NCI-H774 (cell line): ENCODE measurements at places on chromosomes 2 and 18.

GRCh38 chr2:2024751-2025481, 280.6 kb upstream of the PXDN start:
- DNase-seq = no peak

DNA sequence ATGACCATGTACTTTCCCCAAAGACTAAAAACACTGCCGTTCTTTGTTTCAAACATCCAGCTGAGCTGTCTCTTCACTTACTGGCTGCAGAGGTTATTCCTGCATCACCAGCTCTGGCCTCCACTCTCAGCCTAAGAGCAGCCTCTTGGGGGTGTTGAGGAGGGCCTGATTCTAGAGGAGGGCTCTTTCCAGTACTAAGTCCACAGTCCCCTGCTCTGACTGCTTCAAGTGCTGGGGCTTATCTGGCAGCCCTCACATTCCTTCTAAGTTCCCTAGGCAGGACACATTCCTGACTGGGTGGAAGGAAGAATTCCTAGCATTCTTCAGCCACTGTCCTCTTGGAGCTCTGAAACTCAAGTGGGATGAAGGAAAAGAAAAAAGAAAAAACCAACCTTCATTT, 32.9 kb upstream of the EHBP1 start:
- DNase-seq = no peak

DNA sequence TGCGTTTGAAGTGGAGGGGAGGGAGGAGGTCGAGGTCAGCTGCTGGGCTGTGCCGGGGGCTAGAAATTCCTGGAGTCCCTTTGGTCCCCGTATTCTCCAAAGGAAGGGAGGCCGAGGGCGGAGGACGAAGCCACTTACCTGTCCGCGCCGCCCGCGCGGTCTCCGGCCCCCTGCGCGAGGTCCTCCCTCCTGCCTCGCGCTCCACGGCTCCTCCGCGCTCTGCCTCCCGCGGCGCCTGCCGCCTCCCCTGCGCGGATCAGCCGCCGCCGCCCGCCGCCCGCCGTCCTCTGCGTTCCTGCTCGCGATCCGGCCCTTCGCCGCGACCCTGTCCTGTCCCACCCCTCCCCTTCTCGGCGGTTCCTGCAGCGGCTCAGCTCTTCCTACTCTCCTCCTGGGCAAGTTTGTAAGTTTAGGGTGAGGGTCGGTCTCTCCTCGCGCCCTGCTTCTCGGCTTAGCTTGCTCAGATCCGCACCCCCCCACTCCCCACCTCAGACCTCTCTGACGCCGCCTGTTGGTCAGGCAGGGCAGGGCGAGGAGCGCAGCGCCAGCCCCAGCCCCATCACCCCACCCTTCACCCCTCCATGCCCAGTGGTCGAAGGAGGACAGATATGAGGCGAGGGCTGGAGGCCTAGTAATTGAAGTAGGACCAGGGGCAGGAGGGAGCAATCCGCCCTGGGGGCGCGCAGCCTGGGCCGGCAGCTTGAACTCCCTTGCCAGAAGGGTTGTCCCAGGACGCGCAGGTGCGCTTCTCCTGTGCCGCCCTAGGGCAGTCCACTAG, 9.7 kb upstream of the SKOR2 start:
- no peak for DNase-seq

DNA sequence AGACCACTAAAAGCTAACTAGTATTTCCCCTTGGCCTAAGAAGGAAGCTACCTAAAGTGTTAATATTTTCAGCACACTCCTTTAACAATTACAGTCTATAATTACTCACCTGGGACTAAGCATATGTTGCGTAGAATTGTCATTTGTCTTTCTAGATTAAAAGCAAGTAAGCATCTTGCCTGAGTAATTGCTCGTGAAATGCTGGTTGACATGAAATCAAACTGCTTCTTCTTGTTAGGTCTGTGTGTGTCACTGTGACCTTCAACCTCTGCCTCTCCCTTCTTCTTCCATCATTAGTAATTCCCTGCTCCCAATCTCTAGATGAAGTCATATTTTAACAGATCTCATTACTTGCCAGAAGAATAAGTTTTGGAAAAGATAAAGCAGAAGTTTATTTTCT, 212.2 kb downstream of the XIRP2 start:
- DNase-seq = no peak

DNA sequence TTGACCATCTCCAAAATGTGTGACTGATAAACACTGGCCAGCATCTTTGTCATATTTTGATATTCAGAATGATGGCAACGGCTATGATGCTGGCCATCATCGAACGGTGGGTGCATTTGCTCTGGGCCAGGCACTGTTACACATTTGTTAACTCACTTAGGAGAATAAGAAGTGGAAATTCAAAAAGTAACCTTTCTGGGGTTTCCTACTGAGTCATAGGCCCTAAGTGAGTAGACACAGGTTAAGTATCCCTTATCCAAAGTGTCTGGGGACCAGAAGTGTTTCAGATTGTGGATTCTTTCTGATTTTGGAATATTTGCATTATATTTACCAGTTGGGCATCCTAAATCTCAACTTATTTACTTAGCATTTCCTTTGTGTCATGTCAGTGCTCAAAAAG, 64.7 kb upstream of the TMEM87B start:
- DNase-seq = no peak

DNA sequence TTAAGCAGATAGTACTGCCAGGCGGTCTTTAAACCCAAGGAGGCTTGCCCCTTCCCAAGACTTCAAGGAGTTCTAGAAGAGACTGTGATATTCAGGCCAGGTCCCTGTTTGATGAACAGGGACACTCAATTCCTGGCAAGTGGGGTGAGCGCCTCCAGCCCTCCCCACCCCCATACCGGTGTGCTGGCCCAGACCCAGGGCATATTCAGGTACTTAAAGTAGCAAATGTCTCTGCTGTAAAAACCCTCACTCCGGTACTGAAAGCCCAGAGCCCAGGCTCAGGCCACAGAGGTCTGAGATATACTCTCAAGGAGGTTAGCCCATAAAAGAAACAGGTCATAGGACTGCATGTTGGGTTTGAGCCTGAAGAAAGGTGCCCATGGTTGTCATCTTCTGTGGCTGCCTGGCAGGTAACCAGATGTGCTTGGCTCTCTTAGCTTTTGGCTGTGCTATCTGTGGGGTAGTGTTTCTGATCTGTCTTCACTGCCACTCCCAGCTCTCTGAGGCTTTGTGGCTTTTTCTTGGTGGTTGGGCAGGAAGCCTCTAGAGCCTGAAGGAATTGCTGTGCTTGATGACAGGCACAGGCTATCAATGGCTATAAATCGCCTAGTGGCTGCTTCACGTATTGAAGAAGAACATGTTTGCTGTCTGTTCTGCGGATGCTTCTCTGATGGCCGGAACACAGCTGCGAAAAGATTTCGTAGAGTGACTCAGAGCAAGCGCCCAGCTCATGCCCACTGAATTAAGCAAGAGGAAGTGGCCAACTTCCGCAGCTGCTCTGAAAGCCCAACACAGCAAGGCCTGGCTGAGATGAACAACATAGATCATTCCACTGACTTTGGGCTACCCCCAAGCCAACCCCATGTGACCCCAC, 63.3 kb upstream of the ALPP start:
- no peak for DNase-seq

DNA sequence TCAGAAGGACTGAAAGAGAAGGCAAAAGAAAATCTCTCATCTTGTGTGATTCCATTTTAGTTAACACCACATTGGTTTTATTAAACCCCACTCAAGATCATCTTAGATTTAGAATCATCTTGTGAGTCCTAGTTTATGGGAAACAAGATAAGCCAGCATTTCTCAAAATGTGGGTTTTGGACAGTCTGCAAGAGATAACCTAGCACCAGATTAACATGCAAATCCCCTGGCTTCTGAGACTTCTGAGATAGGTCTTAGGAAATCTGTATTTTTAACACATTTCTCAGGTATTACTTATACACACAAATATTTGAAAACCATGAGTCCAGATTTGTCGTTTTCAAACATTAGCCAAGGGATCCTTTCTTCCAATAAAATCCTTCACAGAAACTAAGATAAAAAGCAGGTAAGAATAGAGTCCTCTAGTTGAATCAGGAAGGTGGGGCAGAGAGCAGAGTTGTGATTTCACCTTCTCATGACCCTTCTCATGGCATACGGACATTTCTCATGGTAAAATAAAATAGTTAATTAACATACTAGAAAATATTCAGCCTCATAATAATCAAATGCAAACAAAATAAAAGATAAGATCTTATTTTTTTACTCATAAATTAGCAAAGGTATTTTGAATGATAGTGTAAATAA, 287.2 kb upstream of the FN1 start:
- no peak for DNase-seq

DNA sequence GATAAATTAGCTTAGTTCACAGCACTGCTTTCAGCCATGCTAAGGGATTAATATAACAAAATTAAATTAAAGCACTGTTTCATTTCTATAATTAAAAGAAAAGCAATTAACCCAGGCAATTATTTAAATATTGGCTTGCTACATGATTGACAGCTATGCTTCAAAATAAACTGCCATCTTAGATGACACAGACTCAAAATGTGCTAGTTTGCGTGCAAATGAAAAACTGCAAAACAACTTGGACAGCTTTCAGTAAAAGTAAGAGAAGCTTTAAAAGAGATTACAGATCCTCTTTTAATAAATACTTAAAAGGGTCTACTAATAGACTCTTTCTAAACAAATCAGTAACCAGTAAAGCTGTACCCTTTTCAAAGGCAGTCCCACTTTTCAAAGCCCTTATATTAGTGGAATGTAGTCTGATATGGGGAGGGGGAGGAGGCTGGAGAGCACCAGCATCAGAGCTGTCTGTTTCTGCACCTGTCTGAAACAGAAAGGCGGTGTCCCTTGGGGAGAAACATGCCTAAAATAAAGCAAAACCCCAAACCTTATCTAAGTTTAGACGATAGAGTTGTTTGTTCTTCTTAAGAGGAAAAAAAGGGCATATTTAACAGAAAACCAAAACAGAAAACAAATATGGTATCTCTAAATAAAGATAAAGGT, 20.8 kb downstream of the EIF2AK3 start:
- no peak for DNase-seq

GRCh38 chr2:236343400-236344161, 79.4 kb upstream of the ASB18 start:
- peak; percentile 27 for DNase-seq
